IPS DF 6.9 (cell line): ENCODE measurements at places on chromosomes 16 and 17.

- no peak for DNase-seq
These were observed 19.1 kb downstream of the SBK1 start for GRCh38 chr16:28311413-28311812.

GRCh38 chr17:36816907-36817288, 120.4 kb upstream of the LHX1 start:
- DNase-seq: no peak

- no peak for DNase-seq
These were observed at the start of gene PIRT for GRCh38 chr17:10837921-10838320. TSS of gene PIRT (minus strand) at chr17:10838087. CDS start at chr17:10825645, 12,442 bp downstream.

DNA sequence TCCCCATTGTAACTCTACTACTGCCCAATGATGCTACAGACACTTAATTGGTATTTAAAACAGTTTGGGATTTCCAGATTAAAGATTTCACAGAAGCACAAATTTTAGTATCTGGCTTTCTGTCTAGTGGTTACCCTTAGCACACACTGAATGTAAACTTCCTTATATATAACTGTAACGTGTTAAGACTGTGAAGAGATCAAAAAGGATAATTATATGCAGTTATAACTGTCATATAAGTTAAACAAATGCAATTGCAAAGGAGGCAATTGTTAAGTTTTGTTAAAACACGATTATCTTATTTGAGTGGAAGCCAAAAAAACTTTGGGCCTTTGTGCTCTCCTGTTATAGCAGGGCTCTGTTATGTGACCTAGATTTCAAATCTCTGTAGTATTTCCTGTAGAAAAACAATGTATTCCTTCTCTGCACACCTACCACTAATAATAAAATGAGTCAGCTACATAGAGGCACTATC, 147.9 kb downstream of the STXBP4 start:
- DNase-seq: no peak

DNA sequence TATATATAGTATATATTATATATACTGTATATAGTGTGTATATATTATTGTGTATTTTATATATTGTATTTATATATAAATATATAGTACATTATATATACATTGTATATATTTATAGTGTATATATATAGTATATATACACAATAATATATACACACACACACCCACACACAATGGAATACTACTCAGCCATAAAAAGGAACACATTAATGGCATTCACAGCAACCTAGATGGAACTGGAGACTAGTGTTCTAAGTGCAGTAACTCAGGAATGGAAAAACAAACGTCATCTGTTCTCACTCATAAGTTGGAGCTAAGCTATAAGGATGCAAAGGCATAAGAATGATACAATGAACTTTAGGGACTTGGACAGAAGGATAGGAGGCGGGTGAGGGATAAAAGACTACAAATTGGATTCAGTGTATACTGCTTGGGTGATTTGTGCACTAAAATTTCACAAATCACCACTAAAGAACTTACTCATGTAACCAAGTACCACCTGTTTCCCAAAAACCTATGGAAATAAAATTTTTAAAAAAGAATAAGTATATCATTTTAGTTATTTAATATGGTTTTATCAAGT, 201.9 kb upstream of the CDH11 start:
- DNase-seq: no peak

- no peak for DNase-seq
These were observed 84.4 kb downstream of the RPGRIP1L start for GRCh38 chr16:53619235-53619634.

DNA sequence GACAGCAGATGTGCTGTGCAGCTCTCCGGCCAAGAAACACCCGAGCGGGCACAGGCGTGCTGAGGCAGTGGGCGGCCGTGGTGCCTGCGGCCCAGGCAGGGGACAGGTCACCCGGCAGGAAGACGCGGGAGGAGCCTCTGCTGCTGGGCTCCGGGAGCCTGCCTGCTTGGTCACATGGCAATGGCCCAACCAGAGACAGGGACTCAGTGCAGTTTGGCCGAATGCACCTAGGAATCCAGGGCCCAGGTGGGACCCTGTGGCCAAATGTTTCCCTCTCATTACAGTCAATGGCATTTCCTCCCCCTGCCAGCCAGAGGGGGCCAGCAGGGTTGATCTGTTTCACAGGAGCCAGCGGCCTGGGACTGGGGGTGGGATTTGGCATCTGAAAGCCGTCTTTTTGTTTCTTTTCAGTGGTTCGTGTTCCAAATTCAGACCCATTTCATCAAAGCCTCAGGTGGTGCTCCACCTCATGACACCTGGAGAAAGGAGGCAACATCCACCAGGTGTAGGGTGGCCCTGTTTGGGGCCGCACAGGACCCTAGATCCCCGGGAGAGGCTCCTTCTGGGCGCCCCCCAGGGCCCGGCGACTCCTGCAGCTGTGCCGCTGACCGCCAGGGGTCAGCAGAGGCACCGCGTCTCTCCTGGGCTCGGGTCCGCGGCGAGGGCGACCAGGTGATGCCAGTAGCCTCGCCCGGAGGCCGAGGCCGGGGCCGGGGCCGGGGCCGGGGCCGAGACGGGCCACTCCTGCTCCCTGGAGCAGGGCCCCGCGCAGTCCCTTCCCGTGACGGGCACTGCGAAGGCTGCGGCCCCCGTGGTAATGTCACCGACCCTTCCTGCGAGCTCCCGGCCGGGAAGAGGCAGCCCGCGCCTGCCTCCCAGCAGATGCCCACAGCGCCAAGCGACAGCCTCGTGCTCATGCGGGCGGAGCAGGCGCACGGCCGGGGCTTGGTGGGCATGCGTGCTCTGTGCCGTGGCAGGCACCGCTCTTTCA, 118.5 kb downstream of the C16orf78 start:
- peak; percentile 45 for DNase-seq

DNA sequence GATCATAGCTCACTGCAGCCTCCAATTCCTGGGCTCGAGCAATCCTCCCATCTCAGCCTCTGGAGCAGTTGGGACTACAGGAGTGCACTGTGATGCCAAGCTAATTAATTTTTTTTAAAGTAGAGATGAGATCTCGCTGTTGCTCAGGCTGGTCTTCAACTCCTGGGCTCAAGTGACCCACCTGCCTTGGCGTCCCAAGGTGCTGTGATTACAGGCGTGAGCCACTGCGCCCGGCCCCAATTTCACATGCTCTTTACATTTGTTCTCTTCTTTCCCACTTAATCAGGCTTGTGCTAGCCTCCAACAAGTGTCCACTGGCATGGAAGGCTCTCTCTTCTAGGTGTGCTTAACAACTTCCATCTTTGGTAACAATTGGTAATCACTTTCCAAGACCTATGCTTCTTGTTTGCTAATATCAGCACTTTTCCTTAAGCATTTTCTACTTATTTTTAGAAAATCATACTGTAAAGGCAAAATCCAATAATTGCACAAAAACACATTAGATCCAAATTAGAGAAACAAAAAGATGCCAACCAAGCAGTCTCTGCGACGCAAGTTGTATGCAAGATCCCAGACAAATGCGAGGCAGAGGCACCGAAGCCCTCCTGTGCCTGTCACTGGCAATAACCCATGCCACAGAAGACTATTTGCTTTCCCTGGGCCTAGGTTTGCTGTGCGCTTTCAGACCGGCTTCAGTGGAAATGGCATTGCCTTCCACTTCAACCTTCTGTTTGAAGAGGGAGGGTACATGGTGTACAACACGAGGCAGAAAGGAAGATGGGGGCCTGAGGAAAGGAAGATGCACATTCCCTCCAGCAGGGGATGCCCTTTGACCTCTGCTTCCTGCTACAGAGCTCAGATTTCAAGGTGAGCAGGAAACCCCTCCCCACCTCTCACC, 52.6 kb downstream of the NOS2 start:
- DNase-seq: peak; percentile 85

DNA sequence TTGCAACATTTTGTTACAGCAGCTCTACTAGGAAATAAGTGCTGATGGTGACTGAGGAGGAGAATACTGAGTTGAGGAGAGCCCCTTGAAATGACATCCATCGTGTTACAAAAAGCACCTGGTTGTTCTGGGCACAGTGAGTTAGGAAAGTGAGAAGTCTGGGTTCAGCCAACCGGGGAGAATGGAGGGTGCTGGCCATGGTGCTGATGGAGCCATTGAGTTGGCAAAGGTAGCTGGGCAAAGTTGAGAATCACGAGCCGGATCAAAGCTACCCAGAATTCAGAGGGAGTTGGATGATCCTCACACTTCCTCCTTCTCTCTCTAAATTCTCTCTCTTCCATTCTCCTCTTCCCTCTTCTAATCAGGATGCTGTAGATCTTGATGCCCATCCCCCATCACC, 35.0 kb upstream of the ASIC2 start:
- DNase-seq: peak; percentile 7

DNA sequence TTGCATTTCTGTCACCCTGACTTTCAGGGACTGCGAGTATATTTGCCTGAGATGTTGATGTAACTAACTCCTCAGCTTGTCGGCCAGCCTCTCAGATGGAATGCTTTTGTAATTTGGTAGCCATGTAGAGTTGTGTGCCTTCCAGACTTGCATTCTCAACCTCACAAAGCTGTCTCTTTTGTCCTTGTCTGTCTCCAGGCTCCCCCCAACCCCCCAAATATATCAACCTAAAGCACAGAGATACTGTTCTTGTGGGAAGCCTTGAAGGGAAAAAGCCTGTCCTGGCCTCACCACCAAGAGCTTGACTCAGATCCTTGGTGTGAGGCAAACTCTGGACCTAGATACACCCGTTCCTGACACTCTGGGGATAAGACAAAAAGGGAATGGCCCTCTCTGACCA, 18.4 kb downstream of the SAP30BP start:
- DNase-seq: no peak

GRCh38 chr16:28326881-28327610, 34.7 kb downstream of the SBK1 start:
- no peak for DNase-seq

DNA sequence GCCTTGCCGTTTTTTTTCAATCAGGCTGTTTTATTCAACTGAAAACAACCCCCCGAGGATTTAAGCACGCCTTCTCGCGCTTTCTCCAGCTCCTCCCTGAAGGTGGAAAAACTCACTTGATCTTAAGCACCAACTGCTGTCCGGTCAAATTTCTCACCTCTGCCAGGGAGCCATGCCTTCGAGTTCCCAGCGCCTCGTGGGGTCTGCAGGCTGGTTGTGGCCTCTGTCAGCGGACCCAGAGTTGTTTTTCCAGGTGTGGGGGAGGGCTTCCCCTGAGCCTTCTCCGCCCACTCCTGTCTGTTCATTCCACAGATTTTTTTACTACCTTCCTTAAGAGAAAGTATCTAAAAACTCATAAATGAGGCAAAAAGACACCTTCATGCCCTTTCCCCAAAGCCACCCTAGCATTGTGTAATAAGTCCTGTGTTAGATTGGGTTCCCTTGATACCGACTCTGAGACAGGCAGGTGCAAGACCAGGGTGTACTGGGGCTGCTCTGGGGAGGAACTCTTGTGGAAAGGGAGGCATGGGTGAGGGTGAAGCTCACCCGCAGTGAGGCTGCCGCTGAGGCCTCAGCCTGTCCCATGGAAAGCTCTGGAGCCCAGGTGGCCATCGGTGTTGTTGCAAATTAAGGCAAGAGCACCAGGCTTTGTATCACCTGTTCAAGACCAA, 101.6 kb downstream of the AXIN2 start:
- no peak for DNase-seq

GRCh38 chr16:23909792-23910418, 74.1 kb downstream of the PRKCB start:
- no peak for DNase-seq

DNA sequence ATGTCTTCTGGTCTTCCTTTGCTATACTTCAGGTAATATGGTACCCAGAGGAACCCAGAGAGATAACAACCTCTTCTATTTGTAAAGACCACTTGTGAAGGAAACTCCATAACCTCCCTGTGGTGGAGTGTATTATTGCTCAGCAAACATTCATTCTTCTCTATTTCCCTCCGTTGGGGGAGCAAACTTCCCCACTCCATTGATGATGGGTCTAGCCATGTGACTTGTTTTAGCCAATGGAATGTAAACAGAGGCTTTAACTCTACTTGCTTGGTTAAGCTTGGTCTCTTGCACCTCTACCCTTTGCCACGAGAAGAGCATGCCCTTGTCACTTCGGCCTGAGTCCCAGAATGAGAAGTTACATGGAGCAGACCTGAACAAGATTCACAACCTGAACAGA, 30.0 kb upstream of the SKAP1 start:
- no peak for DNase-seq

DNA sequence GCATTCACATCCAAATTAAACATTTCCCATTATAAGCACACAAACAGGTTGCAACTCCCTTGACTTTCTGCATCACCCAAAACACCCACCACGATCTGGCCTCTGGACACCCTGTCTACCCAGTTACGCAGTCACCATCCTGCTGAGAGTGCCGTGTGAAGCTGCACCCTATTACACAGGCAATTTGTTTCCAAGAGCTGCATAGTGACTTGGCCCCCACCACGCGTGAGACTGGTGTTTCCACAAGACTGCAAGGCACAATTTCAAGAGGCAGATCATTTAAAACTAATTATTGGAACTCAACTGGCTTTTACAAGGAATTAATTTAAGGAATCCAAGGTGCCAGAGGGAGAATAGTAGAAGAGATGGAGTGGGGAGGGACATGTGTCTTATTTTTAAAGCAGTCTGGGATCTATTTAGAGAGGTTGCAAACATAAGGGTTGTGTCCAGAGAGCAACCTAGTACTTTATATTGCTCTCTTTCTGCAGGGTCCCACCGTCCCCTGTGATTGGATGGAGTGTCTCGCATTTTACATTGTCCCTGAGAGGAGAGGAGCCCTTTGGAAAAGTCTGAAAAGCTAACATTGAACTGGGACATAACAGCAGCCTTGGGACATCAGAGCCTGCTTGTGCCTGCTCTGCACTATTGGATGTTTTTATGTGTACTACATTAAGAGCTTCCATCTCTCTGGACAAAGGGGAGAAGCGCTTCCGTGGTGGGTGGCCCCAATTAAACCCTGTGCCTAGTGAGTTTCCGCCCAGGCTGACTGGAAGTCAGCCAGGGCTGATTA, 8.7 kb upstream of the ADAMTS18 start:
- DNase-seq: no peak

DNA sequence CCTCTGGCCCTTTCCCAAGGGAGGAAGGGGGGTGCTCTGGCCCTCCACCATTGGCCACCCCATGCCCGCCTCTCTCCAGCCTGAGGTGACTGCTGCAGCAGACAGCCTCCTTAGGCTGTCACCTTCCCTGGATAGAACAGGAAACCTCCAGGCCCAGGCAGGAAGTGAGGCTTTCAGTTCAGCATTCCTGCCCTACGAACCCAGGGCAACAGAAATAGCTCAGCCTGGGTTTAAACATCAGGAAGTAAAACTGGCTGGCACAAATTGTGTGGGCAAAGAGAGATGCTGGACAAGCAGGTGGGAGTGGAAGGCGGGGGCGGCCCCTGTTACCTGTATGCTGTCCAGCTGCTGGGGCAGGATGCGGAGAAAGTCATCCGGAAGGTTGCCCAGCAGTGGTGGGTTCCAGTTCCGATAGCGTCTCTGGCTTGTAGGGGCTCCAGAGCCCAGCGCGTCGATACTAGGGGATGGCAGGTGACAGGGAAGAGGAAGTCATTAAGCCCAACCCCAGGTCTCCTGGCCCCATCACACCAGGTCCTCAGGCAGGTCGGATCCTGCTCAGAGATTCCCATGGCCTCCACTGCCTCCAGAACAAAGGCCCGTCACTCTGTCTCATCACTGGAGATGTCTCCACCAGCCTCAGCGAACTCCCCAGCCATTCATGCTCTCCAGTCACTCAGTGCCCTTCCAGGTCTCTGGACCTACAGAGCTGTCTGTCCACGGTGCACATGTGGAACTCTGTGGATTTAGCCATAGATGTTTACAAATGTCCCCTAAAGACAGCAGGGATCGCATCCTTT, 23.6 kb upstream of the MRPS23 start:
- no peak for DNase-seq

- no peak for DNase-seq
These were observed 66.8 kb downstream of the PIPOX start for GRCh38 chr17:29109477-29110371.
